Gastrocnemius medialis (tissue), 4 donors: ENCODE measurements at places on chromosomes 2 and 18. TPM values are rescaled to one million over a fixed set of nuclear protein-coding genes. Genes with fewer than 3 reads are reported as not detected.
A peak's percentile ranks its signal among the peaks of the same experiment; 100 is the strongest.

SMAD7 gene
- total RNA-seq = 13.4 TPM

CERKL gene
- not detected for total RNA-seq

FZD7 gene
- 9.4 TPM for total RNA-seq

EMILIN1 gene
- total RNA-seq = 18.2 TPM

KIF1A gene
- total RNA-seq = 0.05 TPM

SERPINB12 gene
- not detected for total RNA-seq

KCNIP3 gene
- 0.71 TPM for total RNA-seq

ERMN gene
- not detected for total RNA-seq

L3MBTL4 gene
- total RNA-seq = 3.8 TPM

SP9 gene
- not detected for total RNA-seq

ALK gene
- total RNA-seq = not detected

GALNT14 gene
- not detected for total RNA-seq

AQP12B gene
- not detected for total RNA-seq

ADRA2B gene
- total RNA-seq = 2.4 TPM

STON1 gene
- total RNA-seq = 5.2 TPM

DNA sequence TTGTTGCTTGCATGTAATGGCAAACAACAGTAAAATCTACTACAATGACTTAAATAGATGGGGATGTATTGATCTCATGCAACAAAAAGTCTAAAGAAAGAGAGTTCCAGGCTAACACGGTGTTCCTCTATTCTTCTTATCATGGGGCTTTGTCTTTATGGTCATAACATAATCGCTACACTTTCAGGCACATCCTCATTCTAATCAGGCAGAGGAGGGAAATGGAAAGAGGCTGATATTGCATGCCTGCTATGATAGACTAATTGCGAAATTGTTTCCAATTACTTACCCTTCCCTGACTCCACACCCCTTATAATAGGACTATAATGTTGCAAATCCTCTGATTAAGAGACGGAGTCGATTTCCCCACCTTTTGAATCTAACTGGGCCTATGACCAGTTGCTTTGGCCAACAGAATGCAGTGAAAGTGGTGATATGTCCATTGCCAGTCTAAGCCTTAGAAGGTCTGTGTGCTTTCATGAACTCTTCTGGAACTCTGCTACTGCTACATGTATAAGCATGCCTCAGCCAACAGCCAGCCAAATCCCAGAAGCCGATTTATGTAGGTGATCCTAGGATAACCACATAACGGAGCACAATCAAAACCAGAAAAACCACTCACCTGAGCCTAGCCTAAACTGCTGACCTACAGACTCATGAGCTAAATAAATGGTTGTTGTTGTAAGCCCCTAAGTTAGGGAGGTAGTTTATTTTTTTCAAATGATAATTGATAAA lies 180.3 kb upstream of the TACR1 start:
- DNase-seq = no peak

GRCh38 chr2:44429034-44429433 lies 67.3 kb downstream of the CAMKMT start:
- no peak for DNase-seq

- DNase-seq = no peak
Measured at GRCh38 chr18:25843791-25844190, 246.6 kb downstream of the SS18 start.

DNA sequence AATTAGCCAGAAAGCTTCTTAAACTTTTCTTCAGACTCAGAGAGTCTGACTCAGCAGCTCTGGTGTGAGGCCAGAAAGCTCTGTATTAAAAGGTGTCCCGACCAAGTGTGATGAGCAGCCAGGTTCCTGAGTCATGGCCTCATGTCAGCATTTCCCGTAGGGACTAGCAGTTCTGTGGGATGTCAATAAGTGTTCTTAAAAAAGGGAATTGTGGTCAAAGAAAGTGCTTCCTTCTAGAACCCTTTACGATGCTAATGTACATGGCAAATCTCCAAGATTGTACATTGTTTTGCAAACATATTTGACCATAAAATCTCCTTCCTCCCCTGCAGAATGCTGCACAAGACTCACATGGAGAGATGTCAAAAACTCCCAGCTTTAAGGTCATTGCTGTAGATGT lies 80.1 kb downstream of the PLA2R1 start:
- DNase-seq = peak; percentile 40

DNA sequence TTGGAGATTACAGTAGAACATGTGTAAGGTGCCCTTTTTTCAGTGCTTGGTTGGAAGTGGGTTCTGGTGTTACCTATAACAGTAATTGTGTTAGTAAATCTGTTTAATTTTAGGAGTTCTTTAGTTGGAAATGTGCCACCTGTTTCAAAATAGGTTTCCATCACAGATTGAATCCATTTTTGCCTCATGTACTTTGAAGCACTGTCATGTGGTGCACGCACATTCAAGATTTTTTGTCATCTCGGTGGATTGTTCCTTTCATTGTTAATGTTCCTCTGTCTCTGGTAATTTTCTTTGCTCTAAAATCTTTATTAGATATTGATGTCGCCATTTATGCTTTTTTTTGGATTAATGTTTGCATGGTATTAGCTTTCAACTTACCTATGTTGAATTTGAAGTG lies 1.3 kb downstream of the ATP9B start:
- DNase-seq = no peak

DNA sequence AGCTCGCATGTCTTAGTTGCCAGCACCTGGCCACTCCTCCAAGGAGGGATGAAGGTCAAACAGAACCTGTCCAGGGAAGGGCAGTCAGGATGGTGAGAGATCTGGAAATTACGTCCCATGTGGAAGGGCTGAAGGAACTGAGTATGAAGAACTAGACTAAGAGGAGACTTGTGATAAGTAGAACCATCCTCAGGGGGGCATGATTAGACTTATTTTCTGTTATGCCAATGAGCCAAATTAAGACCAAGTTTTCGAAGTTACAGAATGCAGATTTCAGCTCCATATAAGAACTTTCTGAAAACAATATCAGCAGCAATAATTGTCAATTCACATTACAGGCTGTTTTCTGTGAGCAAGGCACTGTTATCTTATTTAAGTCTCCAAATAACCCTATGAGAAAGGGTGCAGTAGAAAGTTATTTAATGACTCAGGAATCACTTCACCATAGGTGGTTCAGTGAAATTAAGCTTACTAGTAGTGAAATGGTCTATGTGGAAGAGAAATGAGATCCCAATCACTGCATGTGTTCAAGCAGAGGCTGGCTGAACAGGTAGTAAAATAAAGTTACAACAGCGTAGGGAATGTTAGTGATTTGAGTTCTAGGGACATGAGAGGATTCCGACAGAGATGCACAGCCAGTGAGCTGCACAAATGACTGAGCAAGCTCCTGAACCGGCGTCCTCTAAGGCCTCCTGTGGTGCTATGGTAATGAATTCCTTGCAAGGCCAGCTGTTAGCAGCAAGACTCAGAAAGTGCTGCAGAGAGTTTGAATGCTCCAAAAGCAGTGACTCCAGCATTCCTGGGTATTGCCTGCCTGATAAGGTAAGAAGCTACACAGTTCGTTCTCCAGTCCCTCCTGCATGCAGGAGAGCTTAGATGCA lies 4.5 kb upstream of the DYM start:
- DNase-seq = no peak

DNA sequence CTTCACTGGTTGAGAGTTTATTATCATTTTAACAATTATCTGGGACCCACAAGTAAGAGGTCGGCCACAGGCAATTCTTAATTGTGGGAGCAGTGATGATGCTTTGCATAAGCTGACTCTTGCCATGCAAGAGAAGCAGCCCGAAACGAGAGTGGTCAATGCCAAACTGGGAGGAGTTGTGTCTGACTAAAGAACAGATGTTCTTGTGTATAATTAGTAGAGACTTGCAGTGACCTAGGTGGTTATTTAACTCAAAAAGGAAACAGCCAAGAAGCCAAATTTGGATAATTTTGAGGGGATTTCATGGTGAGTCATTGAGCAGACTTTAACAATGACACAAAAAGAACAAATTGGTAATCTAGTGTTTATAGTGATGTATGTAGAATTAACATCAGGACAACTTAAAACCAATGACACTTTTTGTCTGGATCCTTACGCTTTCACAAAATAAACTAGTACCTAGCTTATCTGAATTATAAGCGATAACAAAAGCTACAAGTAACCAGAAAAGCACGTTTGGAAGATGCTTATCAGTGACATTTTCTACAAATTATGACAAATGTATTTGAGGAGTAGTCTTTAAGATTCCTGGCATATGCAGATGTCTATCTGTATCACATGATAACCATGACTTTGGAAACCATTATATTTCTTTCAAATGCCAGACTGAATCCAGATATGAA lies 184.7 kb upstream of the DLGAP1 start:
- no peak for DNase-seq

GRCh38 chr2:73110168-73111072 lies 2.3 kb downstream of the RAB11FIP5 start:
- DNase-seq = no peak

DNA sequence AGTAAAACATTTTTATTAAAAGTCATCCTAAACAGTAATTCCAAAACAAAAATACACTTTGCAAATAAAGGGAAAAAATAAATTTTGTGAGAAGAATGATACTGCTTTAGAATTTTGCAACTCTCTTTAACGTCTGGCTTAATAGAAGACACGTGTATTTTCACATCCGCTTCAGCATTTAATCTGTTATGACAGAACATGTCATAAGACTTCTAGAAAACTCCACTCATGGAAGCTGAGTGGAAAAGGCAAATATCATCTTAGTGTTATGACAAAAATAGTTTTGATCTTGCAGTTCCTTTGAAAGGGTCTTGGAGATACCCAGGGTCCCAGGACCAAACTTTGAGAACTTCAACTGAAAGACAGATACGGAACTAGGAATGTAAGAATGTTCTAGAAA lies 350.1 kb downstream of the NCKAP5 start:
- no peak for DNase-seq

- no peak for DNase-seq
Measured at GRCh38 chr2:172062402-172063004, 22.8 kb upstream of the DLX1 start.

GRCh38 chr18:24539866-24540617 lies 79.6 kb downstream of the HRH4 start:
- no peak for DNase-seq

DNA sequence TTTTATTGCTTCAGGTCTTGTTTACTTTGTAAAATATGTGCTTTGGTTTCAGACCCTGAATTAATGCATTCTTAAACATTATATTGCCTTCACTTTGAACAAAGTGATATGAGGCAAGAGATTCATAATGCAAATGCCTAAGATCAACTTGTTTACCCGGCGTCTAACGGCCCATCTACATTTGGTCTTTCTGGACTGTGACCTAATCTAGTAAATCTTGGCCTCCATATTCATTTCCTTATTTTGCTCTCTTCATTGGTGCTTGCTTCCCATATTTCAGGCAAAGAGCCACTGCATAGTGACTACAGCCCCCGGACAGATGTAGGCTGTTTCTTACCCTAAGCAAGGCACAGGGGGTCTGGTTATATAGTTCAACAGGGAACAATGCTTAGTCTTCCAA lies 53.0 kb upstream of the SLC39A10 start:
- no peak for DNase-seq

GRCh38 chr2:227198866-227199265 lies 34.4 kb downstream of the COL4A3 start:
- no peak for DNase-seq

DNA sequence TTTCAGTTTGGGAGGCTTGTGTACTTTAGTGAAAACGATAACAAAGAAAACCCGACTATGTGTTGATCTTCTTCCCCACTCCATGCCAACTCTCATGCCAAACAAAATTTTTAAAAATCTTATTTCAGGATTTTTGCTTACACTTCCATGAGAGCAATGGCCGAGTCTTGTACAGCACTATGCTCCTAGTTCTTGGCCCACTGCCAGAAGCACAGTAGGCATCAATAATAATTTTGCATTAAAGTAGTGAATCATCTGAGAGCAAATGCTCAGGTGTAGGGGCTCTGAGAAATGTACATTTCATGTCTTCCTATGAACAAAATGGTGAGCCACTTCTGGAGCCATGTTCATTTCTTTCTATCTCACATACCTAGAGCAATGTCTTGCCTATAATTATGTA lies 62.2 kb downstream of the MAP3K19 start:
- no peak for DNase-seq

- no peak for DNase-seq
Measured at GRCh38 chr2:95551055-95551568, 40.7 kb upstream of the TRIM43 start.

- no peak for DNase-seq
Measured at GRCh38 chr2:172261292-172261691, 158.6 kb upstream of the DLX2 start.

DNA sequence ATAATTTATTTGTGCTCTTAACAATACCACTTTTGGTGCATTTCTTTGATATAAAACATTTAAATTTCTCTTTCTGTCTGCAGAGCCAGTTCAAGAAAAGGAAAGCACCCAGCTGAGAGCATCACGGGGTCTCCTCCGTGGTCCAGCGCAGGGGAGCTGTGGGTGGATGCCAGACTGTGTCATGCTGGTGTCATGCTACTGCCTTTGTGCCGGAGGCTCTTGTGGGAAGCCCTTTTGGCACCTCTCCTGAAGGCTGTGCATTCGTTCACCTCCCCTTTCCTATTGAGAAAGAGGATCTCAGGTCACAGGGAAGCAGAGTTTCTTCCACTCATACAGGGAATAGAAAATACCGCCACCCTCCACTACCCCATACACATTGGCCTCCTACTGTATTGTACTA lies 450.4 kb downstream of the GALR1 start:
- DNase-seq = no peak

DNA sequence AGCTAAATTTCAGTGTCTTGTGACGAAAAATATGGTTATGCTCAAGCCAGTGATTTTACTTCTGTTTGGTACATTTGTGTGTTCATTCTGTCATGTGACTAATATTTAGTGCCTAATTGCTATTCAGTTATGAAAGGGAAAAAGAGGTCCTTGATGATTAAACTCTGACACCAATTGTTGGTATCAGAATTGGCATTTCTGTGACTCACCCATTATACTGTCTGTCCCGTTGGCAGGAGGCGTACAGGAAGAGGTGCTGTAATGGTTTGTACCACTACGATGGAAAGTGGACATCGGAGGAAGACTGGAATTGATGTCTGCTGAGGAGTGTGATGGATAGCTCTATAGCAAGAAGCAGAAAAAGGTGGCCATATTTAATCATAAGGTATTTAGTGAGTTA lies 310.4 kb upstream of the CCDC68 start:
- DNase-seq = no peak

GRCh38 chr2:41932241-41933045 lies 115.4 kb upstream of the PKDCC start:
- DNase-seq = peak; percentile 67

GRCh38 chr2:5290900-5291546 lies 401.2 kb upstream of the SOX11 start:
- DNase-seq = no peak

DNA sequence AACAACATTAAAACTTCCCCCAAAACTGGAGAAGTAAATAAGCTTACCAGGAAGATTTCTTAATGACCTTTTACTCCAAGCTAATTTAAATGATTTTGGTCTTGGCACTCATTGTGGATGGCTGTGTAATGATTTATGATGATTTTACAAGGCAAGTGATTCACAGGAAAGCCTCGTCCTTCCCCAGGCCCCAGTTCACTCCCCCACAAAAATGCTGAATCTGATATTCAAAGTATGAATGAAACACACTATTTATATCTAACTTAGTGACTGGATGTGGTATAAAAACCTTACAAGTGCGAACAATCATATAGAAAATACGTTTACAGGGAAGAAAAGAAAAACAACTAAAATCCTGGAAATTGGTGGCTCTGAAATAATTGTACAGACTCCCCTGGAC lies 49.8 kb downstream of the ZNF516 start:
- no peak for DNase-seq
